A549 treated with CORT108297 at 1 μM for 4 hours (cell line): ENCODE measurements at places on chromosomes 7 and 10. TPM values are rescaled to one million over a fixed set of nuclear protein-coding genes. Genes with fewer than 3 reads are reported as not detected.

CYP3A4 gene
- 0.05 TPM in 1 of 5 replicates, not detected in the others for total RNA-seq

LEP gene
- not detected in 5 replicates for total RNA-seq

HEPACAM2 gene
- total RNA-seq, result not detected in 5 replicates

CH25H gene
- 0.06 to 0.07 TPM (median 0.07 TPM) in 3 of 5 replicates, not detected in the others for total RNA-seq

SLC26A5 gene
- total RNA-seq, result not detected in 5 replicates

SPACDR gene
- 0.51 to 0.72 TPM (median 0.68 TPM) in 5 replicates for total RNA-seq
